ENCODE measurements at places on chromosomes 7 and 10. TPM values are rescaled to one million over a fixed set of nuclear protein-coding genes. Genes with fewer than 3 reads are reported as not detected.

The DKK1 gene
- total RNA-seq: 3.7 TPM

The LBX1 gene
- not detected for total RNA-seq

The CRYGN gene
- total RNA-seq: 0.90 TPM

The NME8 gene
- total RNA-seq: not detected

The HIBADH gene
- total RNA-seq: 42.0 TPM

The TFPI2 gene
- 1.1 TPM for total RNA-seq

The DRGX gene
- not detected for total RNA-seq

The IPMK gene
- 2.5 TPM for total RNA-seq

DNA sequence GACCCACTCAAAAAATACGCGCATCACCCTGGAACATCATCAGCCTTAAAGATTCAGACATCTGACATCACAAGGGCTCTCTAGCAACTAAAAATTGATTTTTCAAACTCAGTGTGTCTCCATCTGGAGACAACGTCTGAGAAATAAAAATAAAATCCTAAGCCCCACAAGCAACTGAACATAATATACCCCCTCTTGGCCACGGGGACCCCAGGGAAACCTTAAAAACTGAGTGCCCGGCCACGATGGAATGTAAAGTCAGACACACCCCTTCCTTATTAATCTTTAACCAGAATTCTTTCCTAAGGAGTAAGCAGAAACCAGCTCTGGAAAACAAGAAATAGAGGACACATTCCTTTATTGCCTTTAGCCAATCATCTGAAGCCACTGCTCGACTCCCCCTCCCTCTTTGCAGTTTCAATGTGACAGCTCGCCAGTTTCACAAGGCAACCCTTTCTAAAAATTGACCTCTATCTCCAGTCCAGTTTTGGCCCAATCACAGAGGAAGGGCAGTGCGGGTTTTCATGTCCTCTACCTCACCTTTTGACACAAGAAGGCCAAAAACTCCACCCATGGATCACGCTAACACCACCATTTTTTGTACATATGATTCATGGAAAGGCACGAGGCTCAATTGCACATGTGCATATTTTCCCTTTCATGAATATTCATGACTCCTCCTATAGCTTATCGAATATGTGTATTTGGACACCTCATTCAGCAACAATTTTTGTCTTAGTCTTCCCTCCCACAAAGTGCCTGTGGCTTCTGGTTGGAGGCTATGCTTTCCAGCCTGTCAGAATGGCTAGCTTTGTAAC is 24.2 kb downstream of the IFIT3 start:
- DNase-seq: peak; percentile 80

DNA sequence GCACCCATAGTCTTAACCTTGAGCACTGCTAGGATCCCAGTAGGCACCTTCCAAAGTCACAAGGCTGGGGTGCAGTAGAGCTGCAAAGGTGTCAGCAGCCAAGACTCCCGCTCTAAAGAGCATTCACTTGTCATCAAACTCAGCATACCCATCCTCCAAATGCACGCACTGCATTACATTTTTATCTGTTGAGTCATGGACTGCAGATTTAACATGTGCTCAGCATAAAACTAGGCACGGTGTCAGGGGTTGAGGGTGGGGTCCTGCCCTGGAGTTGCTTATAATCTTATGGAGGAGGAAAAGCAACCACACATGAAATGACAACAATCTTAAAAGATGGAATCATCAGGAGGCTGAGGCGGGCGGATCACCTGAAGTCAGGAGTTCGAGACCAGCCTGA is 102.6 kb downstream of the PARP12 start:
- DNase-seq: no peak

GRCh38 chr7:12777257-12777656 is 89.8 kb downstream of the ARL4A start:
- DNase-seq: no peak

GRCh38 chr10:73837072-73837471 is 25.7 kb upstream of the NDST2 start:
- no peak for DNase-seq

GRCh38 chr10:57098146-57098545 is 737.1 kb upstream of the ZWINT start:
- no peak for DNase-seq

DNA sequence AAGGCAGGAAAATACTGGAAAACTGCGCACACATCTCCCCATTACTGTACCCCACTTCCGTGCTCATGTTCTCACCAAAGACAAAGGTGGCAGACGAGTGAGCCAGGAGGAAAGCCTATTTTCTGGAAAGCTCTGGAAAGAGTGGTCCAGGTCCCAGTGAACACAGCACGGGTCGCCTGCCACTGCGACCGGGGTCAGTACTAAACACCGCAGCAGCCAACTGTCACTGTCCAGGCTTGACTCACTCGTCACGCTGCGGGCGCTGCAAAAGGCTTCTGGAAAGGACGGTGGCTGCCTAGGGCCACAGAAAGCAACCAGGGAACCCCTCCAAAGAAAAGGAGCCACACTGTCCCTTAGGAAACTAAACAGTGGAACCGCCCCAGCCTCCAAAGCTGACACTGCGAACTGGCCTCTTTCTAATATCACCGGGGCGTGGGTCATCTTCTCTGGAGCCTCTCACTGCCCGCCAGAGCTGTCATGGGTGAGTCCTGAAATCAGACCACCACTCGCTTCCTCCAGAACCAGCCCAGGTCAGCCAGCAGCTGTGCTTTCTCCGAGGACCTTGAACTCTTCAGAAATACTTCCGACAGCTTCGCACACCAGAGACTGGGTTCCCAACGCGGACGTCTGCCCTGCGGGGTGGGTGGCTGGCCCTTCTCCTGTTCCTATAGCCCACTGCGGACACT is 4.0 kb downstream of the RADIL start:
- no peak for DNase-seq

DNA sequence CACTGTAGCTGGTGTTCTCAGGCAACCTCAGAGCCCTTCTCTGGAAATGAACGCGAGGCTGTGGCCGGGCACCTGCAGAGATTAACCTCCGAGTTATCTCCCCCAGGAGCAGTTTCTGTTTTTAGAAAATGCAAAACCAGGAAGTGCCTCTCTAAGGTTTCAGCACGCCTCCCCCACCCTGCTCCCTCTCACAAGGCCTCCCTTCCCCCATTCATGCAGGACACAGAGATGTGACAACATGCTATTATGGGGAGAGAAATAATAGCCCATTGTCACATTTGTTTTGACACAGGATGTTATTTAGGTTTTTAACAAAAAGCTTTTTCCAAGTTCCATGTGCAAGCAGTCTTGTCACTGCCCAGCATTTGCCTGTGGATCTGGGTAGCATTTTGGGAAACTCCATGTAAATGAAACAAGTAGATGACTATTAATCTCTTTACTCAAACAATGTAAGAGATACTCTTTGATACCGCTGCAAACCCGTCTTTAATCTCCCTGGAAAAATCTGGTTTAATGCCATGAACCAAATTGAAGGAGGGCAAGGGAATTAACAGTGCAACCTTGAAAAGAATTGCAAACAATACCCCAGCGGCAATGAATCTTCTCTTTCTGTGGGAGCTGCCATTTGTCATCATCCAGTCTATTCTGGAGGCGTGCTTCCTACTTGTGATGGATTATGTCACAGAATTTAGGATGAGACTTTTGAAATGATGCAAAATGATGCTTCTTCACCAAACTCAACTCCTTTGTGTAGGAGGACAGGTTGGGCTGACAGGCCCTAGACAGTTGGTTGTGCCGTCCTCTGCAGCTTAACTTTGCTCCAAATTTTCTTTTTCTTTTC is 86.5 kb upstream of the NMT2 start:
- no peak for DNase-seq

GRCh38 chr7:67671006-67671548 is 674.4 kb downstream of the TYW1 start:
- no peak for DNase-seq

GRCh38 chr10:60714233-60714632 is 64.0 kb upstream of the CDK1 start:
- no peak for DNase-seq

DNA sequence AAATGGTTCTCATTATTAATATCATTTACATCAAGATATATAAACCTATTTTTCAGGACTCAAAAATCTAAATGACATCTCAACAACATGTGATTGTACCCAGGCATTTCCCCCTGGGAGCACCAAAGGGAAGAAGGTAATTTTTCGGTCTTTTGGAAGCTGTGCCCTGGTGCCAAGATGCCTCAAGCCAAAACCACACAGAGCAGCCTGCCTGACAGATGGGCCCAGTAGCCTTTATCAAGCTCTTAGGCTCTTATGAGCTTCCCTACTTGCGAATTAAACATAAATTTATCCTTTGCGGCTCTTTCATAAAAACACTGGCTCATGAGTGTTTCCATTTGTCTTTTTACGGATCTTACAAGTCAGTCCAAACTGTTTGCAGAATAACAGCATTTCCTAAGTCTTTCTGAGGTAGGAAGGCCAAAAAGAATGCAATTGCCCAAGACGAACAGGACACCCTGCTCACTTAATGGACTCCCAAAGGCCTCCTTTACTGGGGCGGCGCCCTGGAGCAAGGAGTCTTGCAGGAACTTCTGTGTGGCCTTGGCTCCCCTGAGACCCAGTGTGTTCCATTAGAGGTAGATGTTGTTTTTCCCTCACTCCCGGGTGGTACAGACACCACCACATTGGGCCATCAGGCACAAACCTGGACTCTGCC is 4.1 kb upstream of the RASSF4 start:
- DNase-seq: peak; percentile 78

DNA sequence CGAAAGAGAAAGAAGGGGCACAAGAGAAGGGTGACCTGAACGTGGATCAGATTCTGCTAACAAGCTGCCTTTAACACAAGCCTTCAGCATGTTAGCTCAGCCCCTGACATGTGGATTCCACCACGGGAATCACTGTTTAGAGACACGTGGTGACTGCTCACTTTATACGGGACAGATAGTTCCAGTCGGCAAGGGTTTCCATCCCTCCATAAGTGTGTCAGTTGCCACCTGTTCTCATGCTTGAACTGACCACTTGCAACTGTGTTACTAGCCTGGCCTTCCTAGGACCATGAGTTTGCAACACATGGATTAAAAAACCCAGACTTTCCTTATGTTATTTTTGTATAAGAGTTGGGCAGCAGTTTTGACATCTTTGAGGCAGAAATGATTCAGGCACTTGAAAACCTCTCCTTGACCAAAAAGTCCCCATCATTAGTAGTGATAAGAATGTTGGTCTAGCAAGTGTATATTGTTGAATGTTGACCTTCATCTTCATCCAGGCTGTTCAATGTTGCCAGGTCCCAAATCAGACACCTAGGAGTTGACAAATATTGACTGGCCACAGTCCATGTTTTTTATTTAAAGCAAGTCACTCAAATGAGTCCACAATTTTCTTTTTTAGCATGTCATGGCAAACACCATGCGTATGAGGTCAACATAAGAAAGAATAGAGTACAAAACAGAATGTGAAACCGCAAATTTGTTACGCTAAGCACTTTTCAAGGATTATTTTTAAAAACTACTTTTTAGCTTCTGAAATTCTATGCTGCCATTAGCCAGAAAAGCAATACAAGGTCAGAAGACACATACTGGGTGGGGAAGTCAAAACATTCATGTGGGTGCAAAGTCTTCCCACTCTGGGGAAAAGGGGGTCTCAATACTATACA is 101.6 kb downstream of the ABLIM1 start:
- no peak for DNase-seq

GRCh38 chr10:133489816-133490588 is 36.3 kb downstream of the SCART1 start:
- DNase-seq: no peak

DNA sequence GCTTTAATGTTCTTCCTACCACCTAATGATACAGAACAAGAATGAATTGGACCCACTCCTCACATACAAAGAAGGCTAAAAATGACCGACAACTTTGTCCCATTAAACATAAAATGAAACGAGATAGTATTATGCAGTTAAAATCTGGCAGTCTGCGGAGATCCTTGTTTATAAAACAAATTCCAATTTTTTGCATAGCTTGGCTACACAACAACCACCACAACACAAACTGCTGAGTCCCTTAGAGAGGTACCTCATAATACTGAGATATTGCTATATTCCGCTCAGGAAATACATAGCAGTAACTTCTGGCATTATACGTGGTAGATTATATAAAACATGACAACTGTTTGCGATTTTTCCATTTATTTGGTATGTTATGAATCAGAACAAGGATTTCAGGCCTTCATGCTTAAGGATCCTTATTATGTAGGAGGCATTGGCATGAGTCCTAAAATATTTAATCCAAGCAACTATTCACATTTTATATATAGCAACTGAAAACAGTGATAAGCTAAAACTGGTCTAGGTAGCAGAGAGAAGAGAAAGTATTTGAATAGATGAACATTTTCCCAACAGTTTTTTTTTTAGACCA is 96.0 kb downstream of the ANK3 start:
- DNase-seq: no peak
